ENCODE measurements at places on chromosomes 1 and 21. TPM values are rescaled to one million over a fixed set of nuclear protein-coding genes. Genes with fewer than 3 reads are reported as not detected.

Gene EPHA2
- 298 TPM for total RNA-seq

Gene ACKR1
- total RNA-seq = not detected

Gene MARK1
- 0.32 TPM for total RNA-seq

Gene AGTRAP
- total RNA-seq = 39.3 TPM

Gene OR14A16
- not detected for total RNA-seq

Gene DISP3
- total RNA-seq = under 0.01 TPM

Gene PLEKHG5
- 52.8 TPM for total RNA-seq

Gene IFNLR1
- not detected for total RNA-seq

Gene KIAA1614
- total RNA-seq = 3.8 TPM

Gene KLHDC9
- total RNA-seq = 1.5 TPM

Gene NID1
- total RNA-seq = 261 TPM

Gene HSD11B1
- not detected for total RNA-seq

Gene TCHH
- total RNA-seq = 0.06 TPM
